ENCODE measurements at places on chromosomes 5 and 9.

DNA sequence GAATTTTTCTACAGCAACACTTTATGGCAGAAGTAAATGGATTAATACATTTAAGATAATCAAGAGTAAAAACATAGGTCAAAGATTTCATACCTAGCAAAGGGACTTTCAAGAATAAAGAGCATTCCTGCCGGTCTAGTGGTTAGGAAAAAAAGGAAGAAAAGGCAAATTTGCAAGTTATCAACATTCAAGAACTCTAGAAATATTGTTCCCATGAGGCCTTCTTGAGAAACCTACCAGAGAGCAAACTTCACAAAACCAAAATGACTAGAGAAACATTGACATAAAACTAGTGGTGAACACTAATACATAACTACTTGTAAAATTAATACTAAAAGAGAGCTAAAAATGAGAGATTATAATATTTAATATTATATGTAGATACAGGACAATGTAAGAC lies 320.2 kb upstream of the RGMB start:
- no peak for DNase-seq

- no peak for DNase-seq
These were observed 689 bp downstream of the AK3 start for GRCh38 chr9:4740388-4740637.

- no peak for DNase-seq
These were observed 63.1 kb upstream of the CDK5RAP2 start for GRCh38 chr9:120643061-120643460.

DNA sequence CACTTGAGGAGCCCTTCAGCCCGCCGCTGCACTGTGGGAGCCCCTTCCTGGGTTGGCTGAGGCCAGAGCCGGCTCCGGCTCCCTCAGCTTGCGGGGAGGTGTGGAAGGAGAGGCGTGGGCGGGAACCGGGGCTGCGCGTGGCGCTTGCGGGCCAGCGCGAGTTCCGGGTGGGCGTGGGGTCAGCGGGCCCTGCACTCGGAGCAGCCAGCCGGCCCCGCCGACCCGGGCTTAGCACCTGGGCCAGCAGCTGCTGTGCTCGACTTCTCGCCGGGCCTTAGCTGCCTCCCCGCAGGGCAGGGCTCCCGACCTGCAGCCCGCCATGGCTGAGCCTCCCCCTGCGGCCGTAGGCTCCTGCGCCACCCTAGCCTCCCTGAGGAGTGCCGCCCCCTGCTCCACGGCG lies 6.2 kb upstream of the SHB start:
- DNase-seq, result no peak

GRCh38 chr9:35579130-35579529 lies 25.9 kb upstream of the TESK1 start:
- no peak for DNase-seq

- DNase-seq, result no peak
These were observed 294.4 kb downstream of the MARCHF11 start for GRCh38 chr5:15885156-15885555.

DNA sequence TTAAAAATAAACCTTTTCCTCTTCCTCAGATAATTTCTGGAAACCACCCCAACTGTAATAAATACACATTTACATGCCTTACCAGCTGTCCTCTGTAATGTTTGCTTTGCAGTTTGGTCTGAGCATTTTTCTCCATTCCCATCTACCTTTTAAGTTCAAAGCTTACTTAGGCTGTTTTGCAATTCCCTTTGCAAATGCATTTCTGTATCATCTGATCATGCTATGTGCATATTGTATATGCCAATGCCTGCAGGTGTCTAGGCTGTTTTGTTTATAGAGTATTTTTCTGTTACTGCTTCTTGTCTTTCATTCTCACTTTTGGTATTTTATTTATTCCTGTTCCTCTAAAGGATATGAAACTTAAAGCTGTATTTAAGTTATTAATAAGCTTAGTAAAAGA lies 86.3 kb downstream of the SLC44A1 start:
- DNase-seq, result no peak

- no peak for DNase-seq
These were observed 54.6 kb downstream of the LHFPL2 start for GRCh38 chr5:78594021-78594420.

DNA sequence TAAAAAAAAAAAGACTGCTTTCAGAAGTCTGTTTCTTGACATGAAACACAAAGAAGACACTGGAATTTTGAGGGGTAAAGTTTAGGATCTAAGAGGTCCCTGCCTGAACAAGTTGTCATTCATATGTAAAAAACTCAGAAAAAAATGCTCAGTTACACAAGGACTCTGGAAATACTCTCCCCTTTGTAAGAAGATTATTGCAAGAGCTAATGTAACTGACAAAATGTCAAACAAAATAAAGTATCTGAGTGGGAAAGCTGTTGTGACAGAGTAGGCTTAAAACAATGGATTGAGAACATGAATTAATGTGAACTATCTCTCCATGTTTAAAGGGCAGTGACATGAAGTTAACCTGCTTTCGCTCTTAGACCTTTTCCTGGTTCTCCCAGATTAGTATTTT lies 416.7 kb upstream of the TYRP1 start:
- no peak for DNase-seq

- DNase-seq, result no peak
These were observed 138.3 kb downstream of the PAX5 start for GRCh38 chr9:36895744-36896260.

DNA sequence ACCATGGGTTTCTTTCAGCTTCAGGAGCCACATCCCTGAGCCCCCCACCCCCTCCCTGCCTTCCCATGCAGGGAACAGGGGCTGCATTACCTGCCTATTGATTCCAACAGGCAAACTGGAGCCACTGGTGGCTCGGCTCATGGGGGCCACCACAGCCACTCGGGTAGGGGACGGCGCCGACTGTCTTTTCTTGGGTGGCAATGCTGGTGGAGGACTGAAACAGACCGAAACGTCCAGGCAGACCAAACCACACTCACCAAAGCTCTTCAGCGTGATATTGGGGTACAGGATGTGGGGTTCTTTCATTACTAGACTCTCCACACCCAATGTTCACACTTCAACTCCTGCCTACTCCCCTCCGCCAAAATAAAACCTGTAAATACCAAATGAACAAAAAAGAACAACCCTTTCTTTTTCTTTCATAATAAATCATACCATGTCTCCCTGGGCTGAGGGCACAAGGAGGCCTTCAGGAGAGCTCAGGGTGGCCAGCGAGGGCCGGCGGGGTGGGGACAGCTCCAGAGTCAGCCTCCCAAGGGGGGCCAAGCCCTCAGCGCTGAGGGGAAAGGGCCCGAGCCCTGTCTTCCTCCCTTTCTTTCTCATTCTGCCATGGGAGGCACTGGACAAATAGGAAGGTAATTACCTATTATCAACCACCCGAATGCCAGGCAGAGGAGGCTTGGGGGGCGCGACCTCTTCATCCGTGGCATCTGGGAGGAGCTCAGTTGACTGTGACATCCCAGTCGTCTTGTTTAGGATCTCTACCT lies 83.3 kb downstream of the PRRT1B start:
- no peak for DNase-seq

GRCh38 chr5:142551338-142552067 lies 134.4 kb downstream of the FGF1 start:
- no peak for DNase-seq

GRCh38 chr9:124929464-124929863 lies 11.4 kb downstream of the GOLGA1 start:
- no peak for DNase-seq

- no peak for DNase-seq
These were observed 4.1 kb upstream of the NSMF start for GRCh38 chr9:137462986-137463930.

- no peak for DNase-seq
These were observed 45.5 kb downstream of the GPBP1 start for GRCh38 chr5:57219386-57219785.

- no peak for DNase-seq
These were observed 3.6 kb downstream of the CACFD1 start for GRCh38 chr9:133463234-133463863.

DNA sequence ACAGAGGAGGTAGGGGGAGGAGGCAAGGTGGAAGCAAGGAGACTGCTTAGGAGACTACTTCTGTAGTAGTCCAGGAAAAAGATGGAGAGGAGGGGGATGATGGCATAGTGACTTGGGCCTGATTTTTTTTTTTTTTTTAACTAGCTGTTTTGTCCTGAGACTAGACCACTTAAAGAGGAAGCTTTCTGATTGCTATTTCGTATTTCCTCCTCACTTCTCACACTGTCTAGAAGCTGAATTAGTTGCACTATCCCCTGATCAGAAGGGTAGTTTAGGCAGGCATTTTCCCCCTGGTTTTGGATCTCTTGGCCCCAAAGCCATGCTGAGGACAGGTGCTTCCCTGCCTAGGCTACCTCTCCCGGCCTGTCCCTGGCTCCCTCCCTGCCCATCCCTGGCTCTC lies 14.9 kb downstream of the LARP1 start:
- DNase-seq, result no peak

DNA sequence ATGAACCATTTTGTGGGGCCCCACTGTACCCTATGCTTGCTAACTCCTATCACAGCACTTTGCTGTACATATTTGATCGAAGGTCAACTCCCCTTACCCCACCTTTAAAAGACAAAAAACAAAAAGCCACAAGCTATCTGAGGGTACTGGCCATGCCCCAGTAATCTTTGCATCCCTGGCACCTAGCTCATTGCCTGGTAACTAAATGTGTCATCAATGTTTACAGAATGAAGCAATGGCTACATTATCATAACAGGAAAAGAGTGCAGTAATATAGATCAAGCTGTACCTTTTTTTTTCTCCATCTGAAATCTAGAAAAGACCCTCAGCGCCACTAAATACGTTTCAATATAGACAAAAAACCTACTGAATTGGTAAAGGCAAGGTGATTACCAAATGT lies 188.0 kb downstream of the ELAVL2 start:
- DNase-seq, result no peak

DNA sequence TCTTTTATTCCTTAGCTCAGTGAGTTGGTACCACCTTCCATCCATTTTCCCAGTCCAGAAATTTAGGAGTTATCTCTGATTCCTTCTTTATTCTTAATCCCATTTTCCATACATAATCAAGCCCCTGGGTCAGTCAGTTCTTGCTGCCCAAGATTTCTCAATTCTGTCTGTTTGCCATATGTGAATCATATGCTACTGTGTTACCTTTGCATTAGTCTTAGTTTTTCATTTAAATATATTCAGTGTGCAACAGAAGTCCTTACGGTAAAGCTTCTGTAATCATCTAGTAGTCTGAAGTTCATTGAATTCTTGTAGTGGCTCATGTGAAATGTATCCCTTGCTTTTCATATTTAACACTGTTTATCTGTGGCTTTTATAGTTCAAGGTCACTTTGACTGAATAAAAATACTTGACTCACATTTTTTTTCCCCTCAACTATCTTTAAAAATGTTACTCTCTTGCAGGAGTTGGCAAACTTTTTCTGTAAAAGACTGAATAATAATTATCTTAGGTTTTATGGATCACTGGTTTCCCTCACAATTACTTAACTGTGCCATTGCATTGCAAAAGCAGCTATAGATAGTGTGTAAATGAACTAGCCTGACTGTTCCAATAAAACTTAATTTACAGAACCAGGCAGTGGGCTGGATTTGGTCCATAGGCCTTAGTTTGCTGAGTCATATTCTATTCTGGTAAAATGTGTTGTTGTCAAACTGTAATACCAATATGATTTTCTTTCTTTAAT lies 6.9 kb downstream of the KIAA1958 start:
- no peak for DNase-seq

DNA sequence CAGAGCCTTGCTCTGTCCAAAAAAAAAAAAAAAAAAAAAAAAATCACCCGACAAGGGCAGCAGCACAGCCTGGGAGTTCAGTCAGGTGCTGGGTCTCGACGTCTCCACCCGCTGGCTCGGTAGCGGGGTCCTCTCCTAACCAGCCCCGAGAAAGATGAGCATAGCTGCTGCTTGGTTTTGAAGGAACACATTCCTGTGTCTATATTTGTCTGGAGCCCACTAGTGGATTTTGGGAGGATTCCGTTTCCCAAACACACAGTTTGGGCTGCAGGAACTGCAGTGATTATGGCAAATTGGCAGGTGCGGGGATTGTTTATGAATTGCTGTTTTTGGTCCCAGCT lies 1.2 kb downstream of the OTULINL start:
- DNase-seq, result no peak

GRCh38 chr5:82445726-82446335 lies 167.7 kb upstream of the RPS23 start:
- DNase-seq, result no peak

DNA sequence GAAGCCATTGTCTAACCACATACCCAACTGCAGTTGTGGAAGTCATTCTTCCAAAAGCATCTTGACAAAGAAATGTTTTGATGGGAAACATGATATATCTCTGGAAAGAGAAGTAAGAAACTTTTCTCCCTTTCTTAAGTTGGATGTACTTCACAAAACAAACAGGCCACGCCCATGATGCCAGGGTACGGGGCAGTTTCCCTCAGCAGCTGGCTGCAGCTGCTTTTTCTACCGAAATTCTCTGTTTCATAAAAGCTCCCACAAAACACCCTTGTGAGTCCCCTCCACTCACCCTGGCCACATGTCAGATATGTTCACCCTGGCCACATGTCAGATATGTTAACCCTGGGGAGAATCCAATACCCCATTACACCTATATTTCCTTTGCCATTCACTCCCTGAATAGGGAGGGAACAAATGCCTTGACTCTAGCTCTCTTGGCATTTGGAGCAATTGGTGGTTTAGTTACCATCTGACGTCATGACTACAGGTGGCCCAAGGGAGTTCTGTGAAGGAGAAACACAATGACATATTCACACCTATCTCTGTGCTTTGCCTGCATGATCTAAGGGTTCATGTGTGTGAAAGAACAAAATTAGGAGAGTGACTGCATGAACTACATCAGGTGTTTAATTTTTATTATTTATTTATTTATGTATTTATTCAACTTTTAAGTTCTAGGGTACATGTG lies 103.0 kb downstream of the AOPEP start:
- DNase-seq, result no peak

DNA sequence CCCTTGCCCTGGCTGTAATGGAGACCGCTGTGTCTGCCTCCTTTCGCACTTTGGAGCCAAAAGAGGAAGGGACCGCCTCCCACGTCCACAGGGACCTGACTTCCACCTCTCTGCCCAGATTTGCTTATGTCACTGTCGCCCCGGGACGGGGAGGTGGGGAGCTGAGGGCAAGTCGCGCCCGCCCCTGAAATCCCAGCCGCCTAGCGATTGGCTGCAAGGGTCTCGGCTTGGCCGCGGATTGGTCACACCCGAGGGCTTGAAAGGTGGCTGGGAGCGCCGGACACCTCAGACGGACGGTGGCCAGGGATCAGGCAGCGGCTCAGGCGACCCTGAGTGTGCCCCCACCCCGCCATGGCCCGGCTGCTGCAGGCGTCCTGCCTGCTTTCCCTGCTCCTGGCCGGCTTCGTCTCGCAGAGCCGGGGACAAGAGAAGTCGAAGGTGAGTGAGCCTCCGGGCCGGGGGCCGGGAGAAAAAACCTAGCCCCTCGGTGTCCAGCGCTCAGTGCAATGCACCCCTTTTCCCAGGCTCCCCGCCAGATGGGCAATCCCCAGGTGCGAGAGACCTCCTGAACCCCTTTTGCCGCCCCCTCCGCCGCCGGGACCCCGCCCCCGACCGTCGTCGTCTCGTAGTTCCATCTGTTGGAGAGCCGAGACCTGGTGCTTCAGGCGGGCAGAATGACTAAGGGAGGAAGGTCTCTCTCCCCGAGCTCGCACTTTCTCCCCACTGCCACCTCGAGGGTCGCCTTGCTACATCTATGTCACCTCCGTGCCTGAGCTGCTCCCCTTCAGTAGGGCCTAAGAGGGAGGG lies at the start of gene GPX3:
TSS of gene GPX3 (plus strand) at position 288 of the 807 bp plus-strand sequence. CDS start at position 352, 64 bp downstream.
- no peak for DNase-seq

All from stimulated activated CD4-positive, alpha-beta T cell treated with anti-CD3 and anti-CD28 coated beads, Interleukin-4, amount 100 ng/mL, for 48 hours (primary cell).